ENCODE measurements at places on chromosomes 1 and 21.

- no peak for DNase-seq
These were observed 11.7 kb upstream of the BNIPL start for GRCh38 chr1:151024540-151025146.

DNA sequence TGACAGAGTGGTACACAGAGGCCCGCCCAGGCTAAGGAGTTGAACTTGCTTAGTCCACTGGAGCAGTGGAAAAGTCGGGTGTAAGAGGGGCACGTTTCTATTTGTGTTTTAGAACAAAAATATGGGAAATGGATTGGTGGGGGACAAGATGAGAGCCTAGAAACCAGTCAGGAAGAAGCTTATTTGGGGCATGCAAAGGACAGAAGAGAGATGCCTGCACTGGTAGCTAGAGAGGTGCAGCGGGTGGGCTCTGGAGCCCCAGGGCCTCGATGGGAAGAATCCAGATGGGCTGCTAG lies 1.2 kb upstream of the LIN9 start:
- no peak for DNase-seq

GRCh38 chr1:109570414-109570813 lies 22.0 kb downstream of the GNAI3 start:
- DNase-seq = no peak

DNA sequence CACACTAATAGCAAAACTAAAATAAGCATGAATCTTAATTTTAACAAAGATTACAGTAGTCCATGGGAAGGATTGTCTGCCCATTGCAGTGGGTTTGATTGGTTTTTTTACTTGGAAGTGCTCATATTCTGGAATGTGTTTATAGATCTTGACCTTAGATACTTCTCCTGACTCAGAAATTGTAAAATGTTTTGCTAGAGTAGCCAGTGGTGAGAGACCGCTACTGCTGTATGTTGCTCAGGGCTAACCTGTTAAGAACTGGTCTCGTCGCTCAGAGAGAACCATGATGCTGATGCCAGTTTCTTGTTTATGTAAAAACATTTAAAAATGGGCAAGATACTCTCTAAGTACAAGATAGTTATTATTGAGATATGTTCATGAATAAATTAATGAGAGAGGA lies 99.9 kb downstream of the ROR1 start:
- no peak for DNase-seq

DNA sequence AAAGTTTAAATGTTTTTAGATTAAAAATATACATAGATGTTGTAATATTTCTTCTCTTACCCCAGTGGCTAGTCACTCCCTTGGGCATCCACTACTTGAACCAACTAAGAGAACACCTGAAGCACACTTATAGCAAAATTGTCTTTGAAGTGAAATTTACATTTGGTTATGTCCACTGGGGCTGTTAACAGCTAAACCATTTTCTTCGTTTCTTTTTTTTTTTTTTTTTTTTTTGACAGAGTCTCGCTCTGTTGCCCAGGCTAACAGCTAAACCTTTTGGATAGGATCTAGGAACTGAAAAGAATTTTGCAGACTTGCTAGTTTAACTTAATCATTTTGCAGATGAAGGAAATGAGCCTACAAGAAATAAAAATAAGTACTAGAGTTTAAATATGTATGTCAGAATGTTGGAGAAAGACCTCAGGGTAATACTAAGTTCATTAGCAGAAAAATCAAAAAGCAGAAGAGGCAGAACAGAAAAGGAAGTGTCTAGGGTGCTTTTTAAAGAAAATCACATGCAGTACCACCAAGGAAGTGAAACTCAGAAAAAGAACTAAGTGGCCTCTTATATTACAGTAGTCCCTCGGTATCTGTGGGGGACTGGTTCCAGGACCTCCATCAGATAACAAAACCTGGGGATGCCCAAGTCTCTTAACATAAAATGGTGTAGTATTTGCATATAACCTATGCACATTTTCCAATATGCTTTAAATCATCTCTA lies 11.8 kb downstream of the DRAM2 start:
- DNase-seq = no peak

DNA sequence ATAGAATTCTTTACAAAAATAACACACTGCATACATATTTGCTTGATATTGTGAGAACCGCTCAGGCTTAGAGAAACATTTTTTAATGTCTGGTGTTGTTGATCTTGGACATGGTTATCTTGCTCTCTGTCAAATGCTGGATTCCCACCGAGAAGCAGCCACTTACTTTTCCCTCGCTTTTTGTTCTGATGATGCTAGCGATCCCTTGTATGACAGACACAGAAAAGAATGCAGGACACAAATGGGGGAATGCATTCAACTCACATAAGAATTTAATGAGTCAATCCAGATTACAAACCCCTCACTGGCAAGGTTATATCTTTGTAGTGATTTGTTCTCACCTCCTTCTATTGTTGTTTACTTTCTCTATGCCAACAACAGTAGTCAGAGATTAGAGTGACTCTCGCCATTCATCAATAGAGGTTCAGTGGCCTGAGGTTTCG lies 76.8 kb upstream of the AKT3 start:
- no peak for DNase-seq

DNA sequence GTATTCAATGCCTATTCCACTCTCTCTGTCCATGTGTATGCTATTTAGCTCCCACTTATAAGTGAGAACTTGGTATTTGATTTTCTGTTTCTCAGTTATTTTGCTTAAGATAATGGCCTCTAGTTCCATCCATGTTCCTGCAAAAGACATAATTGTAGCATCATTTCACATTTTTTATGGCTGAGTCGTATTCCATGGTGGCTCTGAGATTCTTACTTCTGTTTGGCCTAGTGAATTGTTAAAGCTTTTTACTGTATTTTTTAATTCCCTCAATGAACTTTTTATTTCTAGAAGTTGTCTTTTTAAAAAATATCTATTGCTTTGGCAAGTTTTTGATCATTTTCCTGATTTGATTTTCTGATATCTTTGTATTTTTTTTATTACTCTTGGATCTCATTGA lies 635.6 kb downstream of the PLA2G4A start:
- no peak for DNase-seq

- DNase-seq = no peak
These were observed 110.0 kb downstream of the GRIK3 start for GRCh38 chr1:36924282-36924811.

GRCh38 chr1:244112636-244113035 lies 61.6 kb downstream of the ZBTB18 start:
- DNase-seq = no peak

DNA sequence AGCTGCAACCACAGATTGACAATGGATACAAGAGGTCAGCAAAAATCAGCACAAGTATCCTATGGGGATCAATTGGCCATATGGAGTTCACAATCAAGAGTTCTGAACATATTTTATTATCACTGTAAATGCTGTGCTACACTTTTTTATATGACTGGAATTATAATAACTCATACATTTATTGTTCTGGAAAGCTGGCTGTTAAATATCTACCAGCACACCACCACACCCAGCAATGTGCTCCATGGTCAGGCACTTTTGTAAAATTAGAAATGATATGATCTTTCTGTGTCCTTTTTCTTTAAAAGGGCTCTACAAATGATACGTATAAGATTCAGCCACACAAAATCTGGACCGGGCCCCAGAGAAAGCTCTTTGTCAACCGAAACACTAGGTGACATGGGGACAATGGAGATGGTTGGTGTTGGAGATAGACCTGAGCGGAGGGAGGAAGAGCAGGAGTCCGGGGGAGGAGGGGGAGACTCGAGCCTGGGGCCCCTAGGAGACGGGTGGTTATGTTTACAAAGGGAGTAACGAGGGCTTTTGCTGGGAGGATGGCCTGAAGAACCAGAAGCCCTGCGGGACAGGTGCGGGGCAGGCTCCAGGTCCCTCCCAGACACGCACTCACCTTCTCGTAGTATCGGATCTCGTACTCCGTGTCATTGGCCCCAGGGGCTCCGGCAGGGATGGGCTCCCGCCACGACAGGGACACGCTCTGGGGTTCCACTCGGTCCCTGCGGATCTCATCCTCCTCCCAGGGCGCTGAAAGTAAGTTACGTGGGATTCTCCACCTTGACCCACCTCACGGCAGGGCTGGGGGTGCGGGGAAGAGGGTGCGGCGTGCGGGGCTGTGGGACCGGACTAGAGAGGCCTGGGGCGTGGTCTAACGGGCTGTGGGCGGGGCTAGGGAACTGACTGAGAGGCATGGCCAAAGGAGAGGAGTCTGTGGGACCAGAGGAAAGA lies 30.0 kb downstream of the EPHA10 start:
- no peak for DNase-seq

- no peak for DNase-seq
These were observed 1.6 kb upstream of the ZNF124 start for GRCh38 chr1:247173431-247173830.

DNA sequence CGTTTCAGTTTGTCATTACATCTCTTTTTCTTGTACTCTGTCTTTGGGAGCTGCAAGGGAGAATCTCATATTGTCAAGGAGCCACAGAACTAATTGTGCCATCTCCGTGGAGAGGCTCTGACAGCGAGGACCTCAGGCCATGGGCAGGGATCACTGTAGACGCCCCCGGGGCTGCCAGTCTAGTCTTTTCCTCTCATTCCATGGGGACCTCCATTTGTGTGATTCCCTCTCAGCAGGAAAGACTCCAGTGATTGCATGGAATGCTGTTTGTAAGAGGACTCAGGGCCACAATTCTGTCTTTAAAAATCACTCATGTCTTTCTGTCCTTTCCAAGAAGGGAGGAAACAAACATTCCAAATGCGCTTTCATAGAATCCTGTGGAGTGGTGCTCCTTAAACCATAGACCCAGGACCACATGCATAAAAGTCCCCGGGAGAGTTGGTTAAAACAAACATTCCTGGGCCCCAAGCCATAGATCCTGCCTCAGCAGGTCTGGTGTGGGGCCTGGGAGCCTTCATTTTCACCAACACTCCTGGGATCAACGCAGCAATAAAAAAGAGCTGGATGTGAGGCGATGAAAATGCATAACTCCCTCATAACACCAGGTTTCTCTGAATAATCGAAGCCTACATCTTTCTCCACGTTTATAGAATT lies 104.5 kb downstream of the ZP4 start:
- no peak for DNase-seq
